Epithelial cell of proximal tubule (primary cell): ENCODE measurements at places on chromosomes 3 and 15.

DNA sequence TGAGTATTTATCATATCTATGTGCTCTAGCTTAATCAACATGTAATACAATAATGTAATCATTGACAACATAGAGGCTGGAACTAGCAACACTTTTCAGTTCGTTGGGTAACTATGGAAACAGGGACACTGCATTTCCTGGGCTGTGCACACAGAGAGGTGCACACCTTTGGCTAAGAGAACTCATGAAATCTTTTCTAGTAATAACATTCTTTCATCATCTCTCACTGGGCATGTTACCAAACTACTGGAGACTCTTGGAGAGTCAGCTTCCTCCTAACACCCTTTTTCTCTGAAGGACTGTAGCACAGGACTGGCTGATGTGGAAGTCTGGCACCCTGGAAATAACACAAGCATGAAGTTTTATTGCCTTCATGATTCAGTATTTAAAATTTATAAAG is 135.6 kb downstream of the KCNMB2 start:
- DNase-seq = peak; percentile 50

- no peak for DNase-seq
Observed at GRCh38 chr3:107579371-107579770, 56.6 kb downstream of the BBX start.

DNA sequence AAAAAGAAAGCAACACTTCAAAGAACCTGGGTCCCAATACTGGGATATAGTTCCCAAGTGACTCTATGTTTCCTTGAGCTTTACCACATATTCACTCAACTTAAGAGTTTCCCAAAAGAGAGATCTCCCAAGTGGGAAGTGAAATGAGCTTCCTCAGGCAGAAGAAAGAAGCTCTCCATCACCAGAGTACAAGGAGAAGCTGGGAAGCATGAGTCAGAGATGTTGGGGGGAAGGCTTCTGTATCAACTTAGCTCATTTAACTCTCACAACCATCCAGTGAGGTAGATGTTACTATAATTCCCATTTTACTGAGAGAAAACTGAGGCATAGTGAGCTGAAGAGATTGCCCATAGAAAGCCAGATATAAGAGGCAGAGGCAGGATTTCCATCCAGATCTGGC is 47.0 kb upstream of the TRIM42 start:
- DNase-seq = no peak

GRCh38 chr3:13172644-13173013 is 99.4 kb upstream of the IQSEC1 start:
- no peak for DNase-seq

GRCh38 chr3:140508550-140508949 is 169.3 kb upstream of the TRIM42 start:
- DNase-seq = no peak

DNA sequence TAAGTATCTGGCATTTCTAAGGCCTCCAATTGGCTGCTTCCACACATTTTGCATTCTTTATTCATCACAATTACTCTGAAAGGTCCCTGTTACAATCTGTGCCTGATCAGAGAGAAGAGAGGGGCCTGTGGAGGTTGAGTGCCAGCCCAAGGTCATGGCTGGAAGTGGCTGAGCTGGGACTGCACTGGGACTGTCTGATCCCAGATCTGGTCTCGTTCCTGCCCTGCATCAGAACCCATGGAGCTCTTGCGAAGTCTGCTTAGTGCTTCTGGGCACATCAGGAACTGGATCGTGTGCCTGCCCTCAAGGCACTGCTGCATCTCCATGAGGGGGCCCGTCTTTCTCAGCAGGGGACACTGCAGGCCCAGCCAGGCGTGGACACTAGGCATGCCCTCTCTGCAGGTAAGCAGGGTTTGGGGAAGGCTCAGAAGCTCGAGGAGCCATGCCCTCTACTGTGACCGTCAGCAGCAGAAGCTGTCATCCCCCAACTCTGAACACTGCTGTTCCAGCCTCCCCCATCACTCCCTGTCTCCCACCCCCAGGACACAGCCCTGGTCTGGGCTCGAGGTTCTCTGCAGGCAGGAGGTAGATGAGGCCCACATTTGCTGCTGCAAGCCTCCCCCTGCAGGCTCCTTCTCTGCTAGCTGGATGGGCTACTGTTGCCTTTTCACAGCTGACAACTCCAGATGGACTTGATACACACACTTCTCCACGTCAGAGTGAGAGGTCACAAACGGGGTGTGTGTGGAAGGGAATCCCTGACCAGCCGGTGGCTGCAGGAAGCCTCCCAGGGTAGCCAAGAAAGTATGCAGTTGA is 96.5 kb upstream of the PRR23E start:
- no peak for DNase-seq

DNA sequence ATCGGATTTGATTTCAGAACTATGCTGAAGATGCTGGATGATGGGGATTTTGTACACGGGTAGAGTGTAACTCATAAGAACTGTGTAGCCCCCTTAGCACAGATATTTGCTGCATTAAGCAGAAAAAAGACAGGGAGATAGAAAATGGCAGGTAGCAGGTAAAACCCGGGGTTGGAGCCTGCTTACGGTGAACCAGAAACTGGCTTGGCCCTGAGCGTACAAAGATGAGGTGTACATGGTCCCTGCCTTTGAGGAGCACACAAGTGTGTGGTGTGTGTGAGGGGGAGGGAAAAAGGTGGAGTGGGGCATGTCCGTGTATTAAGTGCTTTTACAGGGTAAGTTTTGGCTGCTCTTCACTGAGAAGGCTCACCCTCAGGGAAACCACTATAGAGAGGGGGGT is 3.5 kb downstream of the LPP start:
- no peak for DNase-seq

- DNase-seq = no peak
Observed at GRCh38 chr3:152738656-152739055, 96.3 kb upstream of the P2RY1 start.

GRCh38 chr3:21543380-21544075 is 207.5 kb downstream of the ZNF385D start:
- DNase-seq = no peak

GRCh38 chr3:173733029-173733652 is 335.6 kb downstream of the NLGN1 start:
- no peak for DNase-seq

DNA sequence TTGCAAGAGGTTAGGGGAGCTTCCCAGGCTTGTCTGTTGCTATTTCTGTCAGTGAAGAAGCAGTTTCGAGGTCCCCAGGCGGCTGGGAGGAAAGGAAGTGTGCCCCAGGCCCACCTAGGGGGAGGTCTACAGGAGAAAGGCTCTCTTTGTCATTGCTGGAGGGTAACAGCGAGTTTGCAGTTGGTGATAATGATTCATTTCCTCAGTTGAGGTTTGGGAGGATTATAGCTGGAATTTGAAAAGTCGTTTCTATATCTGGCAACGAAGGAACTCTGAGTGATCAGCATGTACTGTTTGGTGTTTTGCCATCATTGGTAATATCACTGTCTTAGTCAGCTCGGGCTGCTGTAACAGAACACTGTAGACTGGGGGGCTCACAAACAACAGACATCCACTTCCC is 65.5 kb upstream of the UBE3A start:
- DNase-seq = no peak

GRCh38 chr15:51180011-51180410 is 85.3 kb upstream of the TNFAIP8L3 start:
- DNase-seq = no peak

DNA sequence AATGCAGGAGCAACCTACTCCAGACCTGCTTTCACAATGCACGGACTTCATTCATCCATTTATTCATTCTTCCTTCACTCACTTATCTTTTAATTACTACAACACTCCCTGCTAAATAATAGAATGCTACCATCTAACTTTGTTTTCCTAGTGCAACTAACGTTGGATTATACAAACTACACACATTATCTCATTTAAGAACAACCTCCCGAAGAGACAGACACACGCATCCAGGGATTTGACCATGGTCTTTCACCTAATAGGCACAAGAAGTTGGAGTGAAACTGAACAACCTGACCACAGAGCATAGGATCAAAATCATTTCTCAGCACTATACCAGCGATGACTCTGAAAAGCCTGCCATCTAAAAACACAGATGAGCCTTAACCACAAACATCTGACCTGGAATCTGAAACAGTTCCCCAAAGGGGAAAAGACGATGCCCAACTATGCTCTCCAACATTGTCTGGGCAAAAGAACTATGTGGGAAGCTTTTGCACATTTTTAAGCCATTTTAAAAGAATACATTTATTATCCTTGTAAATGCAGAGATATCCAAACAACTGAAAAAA is 21.0 kb downstream of the ZNF385D start:
- DNase-seq = no peak

GRCh38 chr3:15629860-15630597 is 28.5 kb downstream of the BTD start:
- DNase-seq = no peak

- DNase-seq = no peak
Observed at GRCh38 chr15:101441696-101442095, 47.8 kb downstream of the PCSK6 start.

- no peak for DNase-seq
Observed at GRCh38 chr15:94246016-94246415, 14.7 kb downstream of the MCTP2 start.

GRCh38 chr3:66138336-66139313 is 82.2 kb upstream of the SLC25A26 start:
- no peak for DNase-seq

DNA sequence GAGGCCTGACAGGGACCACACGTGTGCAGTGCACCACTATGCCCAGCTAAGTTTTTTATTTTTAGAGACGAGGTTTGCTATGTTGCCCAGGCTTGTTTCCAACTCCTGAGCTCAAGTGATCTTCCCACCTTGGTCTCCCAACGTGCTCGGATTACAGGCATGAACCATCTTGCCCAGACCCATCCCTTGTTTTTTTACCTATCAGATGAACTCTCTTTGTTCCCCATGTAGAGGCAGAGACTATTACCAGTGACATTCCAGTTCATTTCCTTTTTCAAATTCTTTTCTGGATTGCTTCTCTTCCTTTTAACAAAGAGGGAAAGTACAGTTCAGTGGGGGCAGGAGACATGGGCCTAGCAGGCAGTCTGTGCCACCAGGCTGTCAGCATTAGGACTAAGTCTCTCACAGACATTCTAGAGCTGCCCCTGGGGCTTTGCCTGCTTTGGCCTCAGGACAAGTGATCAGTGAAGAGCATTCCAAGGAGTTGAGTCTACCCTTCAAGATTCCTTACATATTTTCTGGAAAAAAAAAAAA is 103.5 kb upstream of the SLC7A14 start:
- DNase-seq = peak; percentile 70

- no peak for DNase-seq
Observed at GRCh38 chr3:8371085-8371551, 130.5 kb upstream of the LMCD1 start.

- no peak for DNase-seq
Observed at GRCh38 chr3:72720566-72720965, 127.7 kb downstream of the SHQ1 start.

DNA sequence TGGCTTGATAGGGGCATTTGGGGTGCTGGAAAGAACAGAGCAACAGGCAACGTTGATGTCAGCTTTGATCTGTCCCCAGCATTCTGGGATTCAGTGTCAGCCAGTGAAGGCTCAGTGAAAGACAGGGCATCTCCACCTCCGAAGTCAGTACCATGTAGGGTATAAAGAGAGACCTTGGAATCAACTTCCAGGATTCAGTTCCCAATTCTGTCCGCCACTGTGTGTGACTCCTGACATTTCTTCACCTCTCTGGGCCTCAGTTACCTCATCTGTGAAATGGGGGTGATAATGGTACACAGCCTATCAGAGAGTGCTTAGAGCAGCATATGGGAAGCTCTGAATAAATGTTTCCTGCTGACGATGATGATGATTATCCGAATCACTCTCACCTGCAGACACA is 55.6 kb upstream of the FLNB start:
- DNase-seq = no peak

GRCh38 chr3:108093616-108094015 is 2.8 kb upstream of the CD47 start:
- no peak for DNase-seq

DNA sequence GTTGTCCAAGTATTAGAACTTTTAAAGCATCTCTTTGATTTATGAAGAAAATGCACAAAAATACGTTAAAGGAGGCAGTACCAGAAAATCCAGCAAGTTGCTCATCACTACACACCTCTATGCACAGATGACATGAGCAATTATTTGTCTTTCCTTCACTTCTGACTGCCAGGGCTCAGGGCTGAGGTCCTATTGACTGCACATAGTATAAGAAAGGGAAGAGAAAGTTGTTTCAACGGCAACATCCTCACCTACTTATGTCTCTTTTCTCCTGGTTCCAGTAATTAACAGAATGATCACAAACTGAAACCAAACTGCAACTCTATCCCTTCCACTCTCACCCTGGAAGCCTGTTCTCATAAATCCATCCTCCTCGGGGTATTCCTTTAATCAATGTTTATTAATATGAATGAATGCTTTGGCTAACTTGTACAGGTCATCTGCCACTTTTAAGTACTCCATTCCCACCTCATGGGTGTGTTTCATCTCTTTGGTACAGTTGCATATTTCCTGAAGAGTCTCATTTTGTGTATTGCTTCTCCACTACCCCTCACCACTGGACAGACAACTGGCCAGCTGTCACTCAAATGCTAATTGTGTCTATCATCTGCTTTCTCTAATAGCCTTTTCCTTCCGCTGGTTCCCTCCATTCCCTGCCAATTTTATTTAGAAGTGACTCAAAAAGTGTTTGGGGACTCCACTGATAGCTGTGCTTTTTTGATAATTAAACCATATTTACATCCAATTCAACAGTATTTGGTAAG is 34.5 kb downstream of the RAB27A start:
- DNase-seq = no peak

- DNase-seq = no peak
Observed at GRCh38 chr3:179233043-179233442, 17.9 kb downstream of the KCNMB3 start.

DNA sequence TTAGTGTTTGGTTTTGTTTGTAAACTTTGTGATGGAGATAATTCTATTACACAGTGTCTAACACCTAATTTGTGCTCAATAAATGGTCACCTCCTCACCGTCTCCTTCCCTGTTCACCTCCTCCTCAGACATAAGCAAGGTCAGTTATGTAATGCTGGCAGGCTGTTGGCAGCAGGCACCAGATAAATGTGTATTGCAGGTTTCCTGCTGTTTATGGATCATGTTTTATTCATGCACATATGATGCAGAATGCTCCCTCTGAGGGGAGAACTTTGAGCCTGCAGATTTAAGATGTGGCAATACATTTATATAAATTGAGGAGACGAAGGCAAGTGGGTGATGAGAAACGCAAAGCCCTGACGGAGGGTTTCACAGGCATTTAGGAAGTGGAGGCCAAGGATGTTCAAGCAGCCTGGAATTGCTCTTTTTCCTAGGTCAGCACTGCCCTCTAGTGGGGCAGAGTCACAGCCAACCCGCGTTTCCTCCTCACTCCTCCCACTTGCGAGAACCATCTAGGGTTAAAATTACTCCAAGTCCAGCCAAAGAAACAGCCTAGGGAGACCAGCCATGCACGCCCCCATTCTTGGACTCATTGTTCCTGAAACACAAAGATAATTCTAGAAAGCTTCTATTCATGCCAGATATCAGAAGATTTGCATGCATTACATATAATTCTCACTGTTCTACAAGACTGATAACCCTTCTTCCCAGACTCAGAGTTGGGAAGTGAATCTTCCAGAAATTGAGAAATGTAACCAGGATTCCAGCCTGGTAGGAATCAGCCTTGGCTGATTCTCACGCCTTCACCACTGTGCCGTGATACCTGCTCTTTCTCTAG is 228.7 kb downstream of the SLCO3A1 start:
- DNase-seq = no peak
